ENCODE measurements at places on chromosomes 3 and 15.

- DNase-seq, result no peak
Measured at GRCh38 chr3:179681492-179682263, 28.8 kb downstream of the USP13 start.

GRCh38 chr3:183239046-183239445 is 14.0 kb upstream of the B3GNT5 start:
- DNase-seq, result no peak

DNA sequence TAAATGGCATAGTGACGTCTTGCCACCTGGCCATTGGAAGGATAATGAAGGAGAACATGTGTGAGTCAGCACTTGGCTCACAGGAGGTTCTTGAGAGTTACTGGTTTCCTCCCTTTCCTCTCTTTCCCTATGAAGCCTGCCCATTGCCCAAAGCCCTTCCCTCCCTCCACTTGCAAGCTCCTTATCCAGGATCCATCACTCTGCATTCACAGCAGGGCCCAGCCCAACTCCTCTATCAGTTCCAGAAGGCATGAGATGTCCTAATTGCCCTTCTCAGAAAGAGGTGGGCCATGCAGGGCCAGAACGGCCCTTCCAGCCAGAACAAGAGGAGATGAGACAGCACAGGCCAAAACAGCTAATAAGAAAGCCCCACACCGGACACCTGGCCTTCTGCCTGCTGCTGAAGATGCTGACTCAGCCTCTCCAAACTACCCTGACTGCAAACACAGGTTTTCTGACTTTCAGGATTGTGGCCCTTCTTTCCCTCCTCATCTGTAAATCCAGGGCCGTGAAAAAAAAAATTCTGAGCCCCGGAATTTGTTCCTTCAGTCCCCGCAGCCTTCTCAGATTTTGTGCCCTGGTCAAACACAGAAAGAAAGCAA is 29.7 kb downstream of the HAPLN3 start:
- DNase-seq, result no peak

- DNase-seq, result no peak
Measured at GRCh38 chr15:28933710-28934445, 48.1 kb downstream of the APBA2 start.

DNA sequence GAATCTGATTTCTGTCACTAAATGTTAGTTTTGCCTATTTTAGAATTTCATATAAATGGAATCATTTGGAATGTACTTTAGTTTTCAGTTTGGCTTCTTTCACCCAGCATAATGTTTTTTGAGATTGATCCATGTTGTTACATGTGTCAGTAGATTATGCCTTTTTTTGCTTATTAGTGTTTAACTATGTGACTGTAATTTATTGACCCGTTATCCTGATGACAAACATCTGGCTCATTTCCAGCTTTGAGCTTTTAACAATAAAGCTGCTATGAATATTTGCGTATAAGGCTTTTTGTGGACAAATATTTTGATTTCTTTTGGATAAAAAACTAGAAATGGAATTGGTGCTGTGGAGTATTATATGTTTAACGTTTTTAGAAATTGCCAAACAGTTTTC is 254.5 kb upstream of the CFAP20DC start:
- no peak for DNase-seq

DNA sequence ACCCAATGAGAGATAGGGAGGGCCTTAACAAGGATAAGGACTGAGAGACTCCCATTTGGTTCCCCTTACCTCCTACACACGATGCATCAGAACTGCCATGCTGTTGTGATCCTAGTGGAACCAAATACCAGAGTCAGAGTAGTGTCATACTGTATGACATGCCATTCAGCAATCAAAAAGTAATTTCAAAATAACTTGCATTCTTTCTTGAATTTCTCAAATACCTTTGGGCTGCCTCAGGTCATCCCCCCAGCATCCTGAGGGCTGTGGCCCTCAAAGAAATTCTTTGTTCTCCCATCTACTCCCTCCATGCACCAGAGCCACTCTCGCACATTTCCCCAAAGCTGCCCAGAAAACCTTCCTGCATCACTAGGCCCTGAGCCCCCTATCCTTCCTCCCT is 68.9 kb upstream of the PPP2R3A start:
- no peak for DNase-seq

DNA sequence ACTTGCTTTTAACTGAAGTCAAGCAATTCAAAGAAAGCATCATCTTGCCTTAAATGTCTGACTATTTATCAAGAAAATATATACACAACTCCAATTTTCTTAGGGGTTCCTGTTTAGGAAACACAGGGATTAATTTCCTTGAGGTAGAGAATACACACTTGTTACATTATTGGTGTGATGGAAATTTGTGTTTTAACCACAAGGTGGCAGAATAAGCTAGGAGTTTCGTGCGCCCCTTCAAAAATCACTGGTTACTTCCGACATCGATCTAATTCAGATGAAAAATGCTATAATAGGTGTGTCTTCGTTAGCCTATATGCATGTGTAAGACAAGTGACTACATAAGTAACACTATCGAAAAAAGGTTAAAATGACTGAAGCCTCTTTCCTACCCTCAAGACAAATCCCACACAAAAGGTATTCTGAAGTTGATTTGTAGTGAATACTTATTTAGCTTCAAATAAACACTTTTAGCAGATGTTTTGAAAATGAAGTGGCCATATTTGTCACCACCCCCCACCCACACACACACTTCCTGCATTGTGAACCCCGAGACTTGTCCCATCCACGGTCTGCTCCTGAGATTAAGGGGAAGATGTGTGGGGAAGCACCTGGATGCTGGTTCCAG is 246.5 kb downstream of the ROBO1 start:
- DNase-seq, result no peak

DNA sequence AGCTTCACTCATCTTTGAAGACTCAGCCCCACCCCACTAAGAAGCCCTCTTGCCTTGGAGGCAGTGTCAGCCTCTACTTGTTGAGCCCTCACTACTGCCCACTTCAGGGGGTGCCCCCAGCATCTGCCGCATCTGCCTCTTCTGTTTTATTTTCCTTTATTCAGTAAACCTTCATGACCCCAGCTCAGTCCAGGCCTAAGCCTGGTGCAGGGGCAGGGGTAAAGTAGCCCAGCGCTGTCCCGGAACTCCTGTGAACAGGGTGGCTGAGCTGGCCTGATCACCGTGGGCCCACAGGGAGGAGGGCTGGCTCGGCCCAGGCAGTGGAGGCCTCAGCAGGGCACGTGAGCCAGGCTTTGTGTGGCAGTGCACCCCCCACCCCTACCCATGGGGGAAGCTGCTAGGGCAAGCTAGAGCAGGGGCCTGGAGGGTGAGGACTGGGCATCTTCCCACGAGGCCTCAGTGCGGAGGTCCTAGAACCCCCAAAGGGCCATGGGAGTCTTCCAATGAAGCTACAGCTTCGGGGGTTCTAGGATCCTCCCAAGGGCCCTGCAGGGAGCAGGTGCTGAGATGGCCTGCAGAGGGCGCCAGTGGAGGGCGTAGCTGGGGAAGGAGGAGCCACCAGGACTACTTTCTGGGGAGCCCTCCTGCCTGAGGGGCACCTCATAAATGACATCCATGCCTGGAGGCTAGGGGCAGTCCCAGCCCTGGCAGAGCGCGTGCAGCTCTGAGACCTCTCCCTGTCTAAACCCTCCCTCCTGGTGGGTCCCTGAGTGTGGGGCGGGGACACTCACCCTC is 36.0 kb downstream of the TSPAN3 start:
- no peak for DNase-seq

GRCh38 chr15:47432826-47433225 is 284.5 kb upstream of the SEMA6D start:
- DNase-seq, result no peak

DNA sequence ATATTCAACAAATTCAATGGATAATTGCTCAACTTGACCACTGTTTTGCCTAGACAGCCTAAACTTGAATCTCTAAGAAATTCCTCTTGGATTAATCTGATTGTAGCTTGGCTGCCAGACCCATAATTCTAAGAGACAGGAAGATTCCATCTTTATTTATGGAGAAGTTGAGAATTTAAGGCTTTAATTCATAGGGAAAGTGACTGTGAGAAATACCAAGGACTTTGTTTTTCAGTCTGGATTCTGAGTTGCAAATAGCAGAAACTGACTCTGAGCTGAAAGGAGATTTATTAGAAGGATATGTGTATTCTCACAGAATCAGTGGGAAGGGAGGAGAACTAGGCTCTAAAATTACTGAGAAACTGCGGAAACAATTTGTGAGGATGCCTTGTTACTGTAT is 195.7 kb downstream of the OXSM start:
- DNase-seq, result no peak

DNA sequence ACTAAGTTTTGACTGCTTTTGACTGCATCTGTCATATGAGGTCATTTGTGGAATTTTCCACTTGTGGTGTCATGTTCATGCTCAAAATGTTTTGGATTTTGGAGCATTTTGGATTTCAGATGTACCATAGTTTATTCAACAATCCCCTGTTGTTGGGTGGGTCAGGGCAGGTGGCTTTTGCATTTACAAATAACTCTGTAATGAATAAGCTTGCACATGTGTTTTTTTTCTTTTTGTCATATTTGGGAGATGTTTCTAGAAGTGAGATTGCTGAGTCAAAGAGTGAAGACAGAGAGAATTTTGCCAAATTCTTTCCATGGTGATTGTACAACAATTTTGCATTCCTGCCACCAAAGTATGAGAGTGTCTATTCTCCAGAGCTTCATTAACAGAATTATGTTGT is 62.4 kb upstream of the ADPGK start:
- no peak for DNase-seq

DNA sequence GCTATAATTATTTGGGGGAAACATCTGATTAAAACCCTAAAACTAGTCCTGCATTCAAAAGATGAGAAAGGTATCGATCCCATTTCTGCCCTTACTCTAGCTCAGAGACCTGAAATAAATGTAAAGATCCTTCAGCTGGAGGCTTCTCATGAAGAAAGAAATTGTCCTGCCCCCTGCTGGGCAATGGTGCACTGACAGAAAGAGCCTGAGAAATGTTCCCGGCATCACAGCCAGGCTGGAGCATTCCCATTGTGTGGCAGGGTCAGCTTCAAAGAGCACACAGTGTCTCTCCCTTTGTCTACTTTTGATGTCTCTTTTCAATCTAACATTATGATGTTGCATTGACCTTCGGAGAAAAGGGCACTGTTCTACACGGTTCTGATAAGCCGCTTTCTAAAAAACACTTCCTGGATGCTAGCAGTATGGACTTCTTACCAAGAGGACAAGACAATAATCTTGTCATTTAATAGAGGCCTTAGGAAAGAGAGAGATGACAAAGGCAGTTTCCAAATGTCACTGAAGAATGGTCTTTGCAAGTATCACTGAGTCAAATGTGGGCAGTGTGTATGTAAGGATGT is 287.5 kb downstream of the MAGI1 start:
- no peak for DNase-seq

- DNase-seq, result no peak
Measured at GRCh38 chr3:170467007-170467406, 48.3 kb downstream of the CLDN11 start.
